Bronchial epithelial cell (primary cell): ENCODE measurements at places on chromosomes 2 and 18.
A peak's percentile ranks its signal among the peaks of the same experiment; 100 is the strongest.

DNA sequence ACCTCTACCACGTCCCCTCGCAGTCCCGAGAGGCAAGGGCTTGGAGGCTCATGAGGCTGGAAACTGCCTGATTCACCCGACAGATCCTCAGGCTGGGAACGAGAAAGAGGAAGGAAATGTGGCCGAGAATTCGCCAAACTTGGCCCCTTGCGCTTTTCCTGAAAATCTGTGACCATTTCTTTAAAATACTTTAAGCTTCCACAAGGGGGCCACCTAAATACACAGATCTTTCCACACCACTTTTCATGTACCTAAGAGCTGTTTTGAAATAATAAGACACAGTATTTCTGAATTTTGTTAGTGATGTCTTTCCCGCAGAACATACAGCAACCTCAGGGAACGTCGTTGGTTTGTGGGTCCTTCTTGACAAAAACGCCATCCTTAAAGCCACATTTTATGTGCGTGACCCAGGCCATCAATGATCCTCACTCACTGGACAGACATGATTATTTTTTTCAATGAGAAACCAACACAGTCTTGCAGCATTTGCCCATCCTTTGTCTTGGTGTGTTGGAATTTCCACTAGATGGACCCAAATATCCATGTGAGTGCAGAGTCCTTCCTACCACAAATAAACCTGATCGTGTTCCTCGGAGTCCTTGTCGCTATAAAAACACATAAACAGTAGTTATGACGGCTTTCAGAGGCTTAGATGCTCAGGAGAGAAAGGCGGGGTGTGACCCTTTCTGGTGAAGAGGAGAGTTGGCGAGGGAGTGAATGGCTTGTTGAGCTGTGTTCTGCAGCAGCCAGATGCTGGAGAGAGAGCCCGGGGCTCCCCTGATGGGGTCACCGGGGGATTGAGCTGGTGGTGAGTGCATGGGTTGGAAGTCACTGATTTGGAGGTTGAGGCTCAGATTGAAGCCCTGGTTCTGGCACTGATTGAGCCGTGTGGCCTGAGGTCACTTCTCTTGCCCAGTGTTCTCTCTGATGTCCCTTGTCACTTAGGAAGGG, 25.0 kb downstream of the DCDC2C start:
- DNase-seq = peak; percentile 26

DNA sequence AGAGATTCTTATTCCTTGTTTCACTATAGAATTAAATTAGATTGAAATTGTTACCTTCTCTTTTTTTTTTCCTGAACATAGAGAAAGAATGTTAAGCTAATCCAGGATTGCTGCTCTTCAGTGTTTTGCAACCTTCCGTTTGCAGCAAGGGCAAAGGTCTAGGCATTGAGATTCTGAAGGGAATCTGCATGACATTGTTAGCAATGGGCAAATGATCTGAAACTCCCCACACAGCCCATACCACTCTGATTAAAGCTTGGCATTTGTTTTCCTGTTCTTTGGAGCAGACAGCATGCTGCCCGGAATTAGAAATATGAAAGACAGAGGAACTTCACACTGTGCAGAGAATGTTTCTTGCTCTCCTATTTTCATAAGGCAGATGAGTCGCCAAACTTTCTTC, 551.8 kb downstream of the SOCS6 start:
- no peak for DNase-seq

GRCh38 chr2:237433920-237434676, 20.1 kb upstream of the COL6A3 start:
- DNase-seq = no peak

DNA sequence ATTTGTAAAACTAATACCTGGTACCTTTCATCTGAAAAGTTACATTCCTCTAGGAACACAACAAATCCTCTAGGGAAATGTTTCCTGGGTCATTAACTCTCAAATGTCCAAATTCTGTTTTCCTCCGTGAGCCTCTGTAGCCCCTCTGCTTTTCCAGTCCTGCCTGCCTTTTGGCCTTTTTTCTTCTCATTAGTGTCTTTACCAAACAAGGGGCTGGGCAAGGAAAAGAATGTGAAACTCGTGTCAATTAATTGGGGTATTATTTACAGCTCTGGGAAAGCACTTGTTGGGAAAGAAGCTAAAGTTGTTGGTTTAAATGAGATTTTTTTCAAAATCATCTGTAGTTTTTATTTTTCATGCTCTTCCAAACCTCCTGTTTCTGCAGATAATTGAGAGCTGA, 198.1 kb upstream of the NRP2 start:
- DNase-seq = no peak

DNA sequence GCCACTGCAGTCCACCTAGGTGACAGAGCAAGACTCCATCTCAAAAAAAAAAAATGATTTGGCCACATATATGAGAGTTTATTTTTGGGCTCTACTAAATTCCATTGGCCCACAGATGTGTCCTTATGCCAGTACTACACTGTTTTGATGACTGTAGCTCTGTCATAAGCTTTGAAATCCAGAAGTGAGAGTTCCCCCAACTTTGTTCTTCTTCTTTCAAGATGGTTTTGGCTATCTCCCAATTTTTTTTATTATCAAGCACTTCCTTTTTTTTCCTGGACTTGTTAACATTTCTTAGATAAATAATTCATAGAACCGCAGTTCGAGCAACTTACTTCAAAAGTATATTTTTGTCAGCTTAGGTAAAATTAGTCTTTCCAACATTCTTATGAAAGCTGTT, 96.9 kb downstream of the TSHZ1 start:
- DNase-seq = no peak
